ENCODE measurements at places on chromosomes 7 and 10. TPM values are rescaled to one million over a fixed set of nuclear protein-coding genes. Genes with fewer than 3 reads are reported as not detected.

KLF14 gene
- 0.18 TPM for polyA plus RNA-seq

SLC13A4 gene
- 5.6 TPM for polyA plus RNA-seq

STK31 gene
- 1.6 TPM for polyA plus RNA-seq

ASB10 gene
- not detected for polyA plus RNA-seq

PRTFDC1 gene
- polyA plus RNA-seq = 67.2 TPM

TMEM209 gene
- polyA plus RNA-seq = 18.8 TPM

FGFBP3 gene
- 3.7 TPM for polyA plus RNA-seq

CRPPA gene
- polyA plus RNA-seq = 2.9 TPM

PDIA4 gene
- polyA plus RNA-seq = 136 TPM

DDC gene
- polyA plus RNA-seq = 10.0 TPM

SEMA3C gene
- 102 TPM for polyA plus RNA-seq

PSMG3 gene
- polyA plus RNA-seq = 27.1 TPM

NKX1-2 gene
- not detected for polyA plus RNA-seq

CPA5 gene
- 0.27 TPM for polyA plus RNA-seq

RADIL gene
- 14.7 TPM for polyA plus RNA-seq

SEC61A2 gene
- 19.9 TPM for polyA plus RNA-seq

LRRC17 gene
- polyA plus RNA-seq = 237 TPM

PCGF6 gene
- polyA plus RNA-seq = 14.7 TPM

C10orf53 gene
- not detected for polyA plus RNA-seq

GNAT3 gene
- not detected for polyA plus RNA-seq

ATOH7 gene
- polyA plus RNA-seq = 0.14 TPM

NCF1 gene
- polyA plus RNA-seq = 2.5 TPM

SEMA3D gene
- 40.4 TPM for polyA plus RNA-seq

PON3 gene
- polyA plus RNA-seq = 17.0 TPM

ACHE gene
- polyA plus RNA-seq = 2.5 TPM

CALCR gene
- polyA plus RNA-seq = not detected

TRPV5 gene
- 0.25 TPM for polyA plus RNA-seq

MARVELD1 gene
- polyA plus RNA-seq = 51.2 TPM

HMX2 gene
- polyA plus RNA-seq = not detected

NEBL gene
- 14.9 TPM for polyA plus RNA-seq

ADAMTS14 gene
- polyA plus RNA-seq = 7.2 TPM

MPP7 gene
- polyA plus RNA-seq = 11.9 TPM

STAM gene
- polyA plus RNA-seq = 39.8 TPM

CDHR3 gene
- 36.9 TPM for polyA plus RNA-seq

C10orf143 gene
- 4.6 TPM for polyA plus RNA-seq

Data from left lung (tissue), 14 donors.